ENCODE measurements at places on chromosomes 11 and 22.
A peak's percentile ranks its signal among the peaks of the same experiment; 100 is the strongest.

GRCh38 chr11:8070417-8071115 is 10.4 kb upstream of the TUB start:
- DNase-seq: no peak

GRCh38 chr11:18471995-18472394 is 16.3 kb downstream of the LDHAL6A start:
- DNase-seq: no peak

- no peak for DNase-seq
Measured at GRCh38 chr22:50146439-50147238, 23.9 kb upstream of the PANX2 start.

DNA sequence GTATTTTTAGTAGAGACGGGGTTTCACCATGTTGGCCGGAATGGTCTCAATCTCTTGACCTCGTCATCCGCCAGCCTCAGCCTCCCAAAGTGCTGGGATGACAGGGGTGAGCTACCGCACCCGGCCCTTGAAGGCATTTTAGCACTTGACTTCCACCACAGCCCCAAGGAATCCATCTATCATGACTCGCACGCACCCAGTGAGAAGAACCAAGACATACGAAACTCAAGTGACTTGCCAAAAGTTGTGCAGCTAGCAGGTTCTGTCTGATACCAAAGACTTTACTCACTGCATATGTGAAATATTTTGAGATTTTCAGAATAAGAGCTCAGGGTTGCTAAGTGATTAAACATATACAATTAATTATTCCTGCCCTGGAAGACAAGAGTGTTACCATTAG is 21.0 kb downstream of the FLI1 start:
- DNase-seq: no peak

- no peak for DNase-seq
Measured at GRCh38 chr22:29267462-29267857, 321 bp downstream of the RHBDD3 start.

GRCh38 chr22:50184004-50184901 is 1.5 kb upstream of the TRABD start:
- DNase-seq: peak; percentile 47

GRCh38 chr11:94100253-94100652 is 28.4 kb upstream of the PANX1 start:
- DNase-seq: no peak

DNA sequence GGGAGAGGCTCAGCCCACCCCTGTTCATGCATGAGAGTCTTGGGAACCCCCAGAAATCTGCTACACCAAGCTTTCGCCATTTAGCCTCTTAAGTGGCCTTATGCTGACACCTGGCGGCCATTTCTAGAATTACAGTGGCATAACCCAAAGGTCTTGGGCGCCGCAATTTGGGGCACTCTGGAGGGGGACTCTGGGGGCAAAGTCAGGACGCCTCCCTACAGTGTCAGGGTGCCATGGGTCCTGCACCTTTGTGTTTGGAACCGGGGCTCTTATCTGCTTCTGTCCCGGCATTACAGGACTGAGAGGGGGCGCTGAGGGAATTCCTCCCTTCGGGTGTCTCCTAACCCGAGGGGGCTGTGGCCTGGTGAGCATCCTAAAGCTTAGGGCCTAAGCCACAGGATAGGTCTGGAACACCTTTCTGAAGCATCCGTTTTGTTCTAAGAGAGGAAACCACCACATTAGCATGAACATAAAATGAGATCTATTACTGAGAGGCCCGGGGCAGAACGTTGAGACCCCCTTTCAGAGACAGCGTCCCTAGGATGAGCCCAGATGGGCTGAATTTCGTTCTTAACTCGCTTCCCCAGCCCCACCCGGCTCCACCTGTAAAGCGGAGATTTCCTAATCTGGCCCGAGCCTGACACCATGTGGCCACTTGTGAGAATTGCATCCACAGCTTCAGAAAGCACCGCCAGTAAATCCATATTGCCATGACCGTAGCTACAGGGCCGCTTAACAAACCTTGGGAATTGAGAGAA is 9.3 kb downstream of the INS start:
- DNase-seq: peak; percentile 71
